Sigmoid colon (tissue), 7 donors: ENCODE measurements at places on chromosomes 16 and 17. TPM values are rescaled to one million over a fixed set of nuclear protein-coding genes. Genes with fewer than 3 reads are reported as not detected.

Gene MYBBP1A
- 32.4 TPM for total RNA-seq

Gene FADS6
- total RNA-seq, result not detected

Gene CHST4
- not detected for total RNA-seq

Gene PYDC1
- not detected for total RNA-seq

DNA sequence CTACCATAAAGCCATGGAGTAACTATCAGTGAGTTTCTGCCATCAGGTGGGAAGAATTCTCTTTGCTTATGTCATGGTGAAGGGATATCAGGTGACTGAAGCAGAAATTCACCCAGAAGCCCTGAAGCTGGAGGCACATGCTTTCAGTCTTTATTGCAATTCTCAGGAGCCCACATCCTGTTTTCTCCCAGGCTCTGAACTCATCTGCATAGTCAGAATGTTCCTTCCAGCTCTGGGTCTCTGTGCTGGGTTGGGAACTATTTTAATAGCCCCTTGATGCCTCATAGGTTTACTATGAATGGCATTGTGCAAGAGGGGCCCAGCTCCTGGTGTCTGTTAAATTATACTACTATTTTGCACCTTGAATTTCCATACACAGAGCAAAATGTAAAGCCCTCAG lies 198.4 kb upstream of the SOX9 start:
- DNase-seq, result no peak
- H3K27ac ChIP-seq, result no peak overlapping the region
- H3K36me3 ChIP-seq, result no peaks in the 10 kb centered on the region

DNA sequence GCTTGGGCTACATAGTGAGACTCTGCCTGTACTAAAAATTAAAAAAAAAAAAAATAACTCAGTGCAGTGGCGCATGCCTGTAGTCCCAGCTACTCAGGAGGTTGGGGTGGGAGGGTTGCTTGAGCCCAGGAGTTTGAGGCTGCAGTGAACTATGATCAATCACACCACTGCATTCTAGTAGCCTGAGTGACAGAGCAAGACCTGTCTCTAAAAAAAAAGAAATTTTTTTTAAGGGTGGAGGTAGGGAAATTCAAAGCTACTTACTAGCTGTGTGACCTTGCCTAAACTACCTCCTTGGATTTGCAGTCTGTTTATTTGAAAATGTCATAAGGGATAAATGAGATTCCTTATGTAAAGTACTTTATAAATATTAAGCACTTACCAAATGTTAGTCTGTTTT lies 3.4 kb upstream of the SMPD3 start:
- no peak overlapping the region for H3K27ac ChIP-seq
- no peaks in the 10 kb centered on the region for H3K36me3 ChIP-seq
- DNase-seq, result no peak
- no peaks in the 10 kb centered on the region for H3K27me3 ChIP-seq

- DNase-seq, result no peak
- no peak overlapping the region for H3K27ac ChIP-seq
- H3K4me3 ChIP-seq, result no peak overlapping the region
- H3K4me1 ChIP-seq, result no peaks in the 10 kb centered on the region
- H3K27me3 ChIP-seq, result no peaks in the 10 kb centered on the region
- H3K36me3 ChIP-seq, result no peaks in the 10 kb centered on the region
Observed at GRCh38 chr16:59612094-59612493, 878.0 kb upstream of the GOT2 start.

DNA sequence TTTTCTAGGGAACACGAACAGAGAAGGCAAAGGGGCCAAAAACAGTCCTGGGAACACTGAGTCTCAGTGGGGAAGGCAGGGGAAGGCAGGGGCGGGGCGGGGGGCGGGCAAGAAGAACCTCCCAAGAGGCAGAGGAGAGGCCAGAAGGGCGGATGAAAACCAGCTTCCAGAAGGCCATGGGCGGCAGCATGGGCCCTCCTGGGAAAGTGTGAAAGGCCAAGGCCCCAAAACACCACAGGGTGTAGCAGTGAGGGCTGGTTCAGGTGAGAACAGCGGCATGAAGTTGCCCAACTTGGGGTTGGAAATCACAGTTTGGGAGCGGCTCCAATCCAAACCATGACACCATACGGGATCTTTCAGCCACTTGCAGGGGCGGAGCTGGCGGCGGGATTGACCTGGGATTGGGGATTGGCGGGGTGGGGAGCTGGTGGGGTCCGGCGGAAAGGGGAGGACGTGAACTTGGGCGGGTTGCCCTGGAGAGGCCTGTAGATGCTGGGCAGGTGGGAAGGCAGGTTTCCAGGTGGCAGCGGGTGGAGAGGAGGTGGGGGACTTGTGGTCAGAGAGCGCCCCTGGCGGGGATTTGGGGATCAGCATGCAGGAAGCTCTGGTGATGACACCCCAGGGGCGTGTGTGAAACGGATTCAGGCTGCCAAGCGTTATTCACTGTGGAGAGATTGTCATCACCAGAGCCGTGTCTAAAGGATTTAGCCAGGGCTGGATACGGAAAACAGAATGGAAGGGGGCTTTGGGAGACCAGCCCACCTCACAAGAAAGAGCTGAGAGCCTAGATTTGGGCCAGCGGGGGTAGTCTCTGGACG lies 80.9 kb downstream of the ARHGAP23 start:
- H3K4me3 ChIP-seq, result no peak overlapping the region
- H3K27me3 ChIP-seq, result no peaks in the 10 kb centered on the region
- H3K36me3 ChIP-seq, result peaks cover 30% of the 10 kb centered on the region
- H3K4me1 ChIP-seq, result peaks cover 27% of the 10 kb centered on the region
- peak; percentile 90 for DNase-seq

GRCh38 chr16:84914273-84914672 lies 94.5 kb downstream of the CRISPLD2 start:
- no peaks in the 10 kb centered on the region for H3K36me3 ChIP-seq
- peak; percentile 80 for DNase-seq
- no peak overlapping the region for H3K4me3 ChIP-seq

DNA sequence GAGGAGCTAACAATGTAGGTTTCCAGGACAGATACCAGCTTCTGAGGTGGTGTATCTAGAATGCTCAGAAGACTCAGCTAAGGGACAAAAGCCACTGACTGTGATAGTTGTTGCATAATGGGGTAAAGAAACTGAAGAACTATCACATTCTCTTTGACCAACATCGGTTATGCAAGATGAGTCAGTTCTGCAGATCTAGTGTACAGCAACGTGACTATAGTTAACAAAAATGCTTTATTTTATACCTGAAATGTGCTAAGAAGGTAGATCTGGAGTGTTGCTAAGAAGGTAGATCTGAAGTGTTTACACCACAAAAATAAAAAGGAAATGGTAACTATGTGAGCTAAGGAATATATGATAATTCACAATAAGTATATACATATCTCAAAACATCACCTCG lies 2.5 kb downstream of the KRTAP9-6 start:
- no peaks in the 10 kb centered on the region for H3K36me3 ChIP-seq
- no peak overlapping the region for H3K27ac ChIP-seq
- no peaks in the 10 kb centered on the region for H3K4me1 ChIP-seq
- DNase-seq, result no peak

DNA sequence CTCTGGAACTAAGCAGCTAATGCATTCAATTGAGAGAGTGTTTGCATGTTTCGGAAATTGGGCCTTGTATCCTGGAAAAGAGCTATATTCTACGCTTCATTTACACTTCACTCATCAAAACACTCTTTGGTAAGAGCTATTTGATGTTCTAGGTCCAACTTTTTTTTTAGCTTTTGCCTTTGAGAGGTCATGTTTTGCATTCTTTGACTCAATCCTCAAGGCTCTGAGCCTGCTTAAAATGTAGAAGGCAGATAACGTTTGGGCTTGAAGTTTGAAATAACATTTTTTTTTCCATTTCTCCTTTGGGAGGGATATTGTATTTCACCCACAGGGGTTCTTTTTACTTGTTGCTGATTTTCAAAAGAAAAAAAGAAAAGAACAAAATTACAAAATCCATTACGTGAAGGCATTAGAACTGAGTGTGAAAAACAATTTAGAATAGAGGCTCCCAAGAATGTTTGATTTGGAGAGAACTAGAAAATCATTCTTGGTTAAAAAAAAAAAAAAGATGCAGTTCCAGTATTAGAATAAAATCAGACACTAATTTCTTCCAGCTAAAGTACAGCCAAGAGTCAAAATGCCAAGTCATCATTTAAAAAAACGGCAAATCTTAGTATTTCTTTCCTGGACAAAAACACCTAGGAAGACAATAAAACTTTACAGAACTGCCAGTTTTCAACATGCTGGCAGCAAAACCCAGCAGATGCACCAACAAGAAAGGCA lies 268.5 kb downstream of the GRIN2A start:
- H3K36me3 ChIP-seq, result no peaks in the 10 kb centered on the region
- H3K4me3 ChIP-seq, result no peak overlapping the region
- DNase-seq, result no peak
- H3K27ac ChIP-seq, result no peak overlapping the region
- no peaks in the 10 kb centered on the region for H3K4me1 ChIP-seq

DNA sequence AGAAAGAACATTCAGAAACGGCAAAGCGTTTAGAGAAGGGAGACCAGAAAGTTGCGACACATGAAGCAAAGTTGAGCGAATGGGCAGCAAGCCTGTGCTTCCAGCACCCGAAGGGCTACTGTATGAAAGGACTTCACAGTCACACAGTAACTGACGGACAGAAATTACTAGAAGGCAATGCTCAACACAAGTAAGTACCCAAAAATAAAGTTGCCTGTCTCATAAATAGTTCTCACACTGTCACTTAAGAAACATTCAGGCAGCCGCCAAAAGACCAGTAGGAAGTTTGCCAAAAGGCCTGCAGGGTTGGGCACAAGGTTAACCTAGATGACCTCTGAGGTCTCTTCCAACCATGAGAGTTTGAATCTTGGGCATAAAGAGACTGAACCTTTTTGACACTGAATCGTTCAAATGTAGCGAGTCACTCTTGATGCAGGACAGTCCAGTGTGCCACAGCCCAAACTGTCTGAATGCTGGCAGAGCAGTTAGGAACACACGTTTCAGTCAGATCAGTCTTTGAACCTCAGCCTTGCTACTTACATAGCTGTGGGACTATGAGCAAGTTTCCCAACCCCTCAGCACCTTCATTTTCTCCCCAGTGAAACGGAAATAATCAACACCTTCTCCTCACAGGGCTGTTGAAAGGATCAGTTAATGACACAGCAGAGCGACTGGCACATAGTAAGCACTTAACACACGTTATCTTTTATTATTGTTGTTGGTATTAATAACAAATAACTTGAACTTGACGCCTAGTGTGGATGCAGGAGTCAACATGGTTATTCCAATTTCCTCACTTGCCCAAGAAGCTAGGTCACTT lies 10.4 kb downstream of the NCBP3 start:
- H3K4me1 ChIP-seq, result peaks cover 7% of the 10 kb centered on the region
- peaks cover 71% of the 10 kb centered on the region for H3K36me3 ChIP-seq
- H3K4me3 ChIP-seq, result no peak overlapping the region
- H3K27ac ChIP-seq, result no peak overlapping the region
